ENCODE measurements at places on chromosomes 6 and 20. TPM values are rescaled to one million over a fixed set of nuclear protein-coding genes. Genes with fewer than 3 reads are reported as not detected.

DNA sequence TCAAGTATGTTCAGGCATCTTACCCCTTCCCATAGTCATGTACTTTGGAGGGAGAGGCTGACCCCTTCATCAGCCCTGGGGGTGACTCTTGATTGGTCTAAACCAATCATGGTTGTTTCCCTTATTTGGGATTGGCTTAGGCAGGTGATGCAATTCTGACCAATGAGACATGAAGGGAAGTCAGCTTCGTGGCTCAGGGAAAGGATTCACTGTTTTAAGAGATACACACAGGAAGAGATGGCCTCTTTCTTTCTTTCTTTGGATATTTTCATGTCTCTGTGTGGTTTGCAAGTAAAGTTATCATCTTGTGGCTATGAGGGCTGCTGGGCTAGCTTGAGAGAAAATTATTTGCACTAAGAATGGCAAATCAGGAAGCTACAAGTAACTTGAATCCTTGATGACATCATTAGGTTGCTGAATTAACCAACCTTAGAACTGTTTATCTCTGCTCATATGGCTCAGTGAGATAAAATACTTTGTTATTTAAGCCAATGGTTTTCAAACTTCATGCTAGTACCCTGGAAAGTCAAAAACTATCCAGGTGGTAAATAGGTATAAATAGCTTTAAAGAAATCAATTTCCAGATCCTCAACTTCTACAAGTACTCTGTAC, 144.2 kb upstream of the CENPW start:
- no peak for DNase-seq

Gene NDUFAF4
- 30.3 TPM for total RNA-seq

- no peak for DNase-seq
These were observed 46.7 kb downstream of the TIAM2 start for GRCh38 chr6:155041741-155042279.

Gene ARG1
- not detected for total RNA-seq

- no peak for DNase-seq
These were observed 47.8 kb downstream of the GMPR start for GRCh38 chr6:16286151-16286522.

Gene CRYBG1
- 18.0 TPM for total RNA-seq

- DNase-seq: no peak
These were observed 621.9 kb upstream of the GJE1 start for GRCh38 chr6:141510803-141511202.

Gene TMEM244
- not detected for total RNA-seq

Gene OR2J3
- total RNA-seq: not detected

- no peak for DNase-seq
These were observed 404.4 kb downstream of the MAFB start for GRCh38 chr20:40284611-40285010.

Gene EFCAB8
- 0.81 TPM for total RNA-seq

Gene PDE7B
- total RNA-seq: 1.7 TPM

DNA sequence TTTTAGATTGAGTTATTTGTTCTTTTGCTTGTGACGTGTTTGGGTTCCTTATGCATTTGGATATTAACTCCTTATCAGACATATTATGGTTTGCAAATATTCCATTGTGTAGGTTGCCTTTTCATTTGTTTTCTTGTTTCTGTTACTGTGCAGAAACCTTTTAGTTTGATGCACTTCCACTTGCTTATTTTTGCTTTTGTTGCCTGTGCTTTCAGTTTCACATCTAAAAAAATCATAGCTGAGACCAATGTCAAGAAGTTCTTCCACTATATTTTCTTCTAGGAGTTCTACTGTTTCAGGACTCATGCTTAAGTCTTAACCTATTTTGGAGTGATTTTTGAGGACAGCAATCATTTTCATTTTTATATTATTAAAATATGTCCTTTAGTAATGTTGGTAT, 113.5 kb downstream of the EPM2A start:
- no peak for DNase-seq

DNA sequence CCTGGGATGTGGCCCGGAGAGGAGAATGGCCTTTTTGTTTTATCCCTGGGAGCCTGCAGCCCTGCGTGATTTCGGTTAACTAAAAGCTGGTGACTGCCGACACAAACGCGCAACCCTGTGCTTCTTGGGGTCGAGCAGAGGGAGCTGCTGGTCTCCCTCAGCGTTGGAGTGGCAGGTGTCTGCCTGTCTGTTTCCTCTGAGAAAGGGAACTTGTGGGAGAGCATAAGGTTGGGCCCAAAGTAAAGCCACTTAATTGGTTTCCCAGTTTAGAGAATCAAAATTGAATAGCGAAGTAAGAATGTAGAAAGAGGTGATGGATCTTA, 500 bp downstream of the LTV1 start:
- DNase-seq: no peak

DNA sequence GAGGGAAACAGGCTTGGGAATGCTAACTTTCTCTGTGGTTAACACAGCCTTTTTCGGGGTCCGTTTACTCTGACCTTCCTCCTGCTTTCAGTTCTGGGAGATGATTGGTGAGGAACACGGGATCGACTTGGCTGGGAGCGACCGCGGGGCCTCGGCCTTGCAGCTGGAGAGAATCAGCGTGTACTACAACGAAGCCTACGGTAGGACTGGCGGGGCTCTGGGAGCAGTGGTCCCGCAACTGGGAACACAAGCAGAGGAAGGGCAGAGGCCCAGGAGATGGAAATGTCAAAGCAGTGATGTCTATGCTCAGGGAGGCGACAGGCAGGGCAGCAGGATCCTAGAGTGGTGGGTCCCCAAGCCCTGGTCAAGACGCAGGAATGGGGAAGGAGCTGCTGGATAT, 3.5 kb downstream of the TUBB1 start:
- DNase-seq: no peak

Gene PRR18
- total RNA-seq: not detected

Gene XKR7
- 0.05 TPM for total RNA-seq

DNA sequence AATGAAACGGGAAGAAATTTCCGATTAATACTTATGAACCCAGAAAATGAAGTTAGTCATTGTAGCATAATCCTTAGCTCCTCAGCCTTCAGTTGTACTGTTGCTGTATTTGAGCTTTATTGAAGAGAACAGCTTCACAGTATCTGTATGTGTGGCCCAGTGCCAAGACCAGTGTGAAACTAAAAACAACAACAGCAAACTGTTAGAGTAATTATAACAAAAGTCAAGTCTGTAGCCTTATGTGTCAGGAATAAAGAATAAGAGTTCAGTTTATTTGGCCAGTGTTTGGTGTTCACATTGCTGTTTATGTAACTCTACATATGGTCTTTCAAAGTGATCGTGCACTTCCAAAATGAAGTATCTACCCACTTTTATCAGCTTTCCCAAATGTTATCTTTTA, 70.9 kb downstream of the ARID1B start:
- DNase-seq: no peak

DNA sequence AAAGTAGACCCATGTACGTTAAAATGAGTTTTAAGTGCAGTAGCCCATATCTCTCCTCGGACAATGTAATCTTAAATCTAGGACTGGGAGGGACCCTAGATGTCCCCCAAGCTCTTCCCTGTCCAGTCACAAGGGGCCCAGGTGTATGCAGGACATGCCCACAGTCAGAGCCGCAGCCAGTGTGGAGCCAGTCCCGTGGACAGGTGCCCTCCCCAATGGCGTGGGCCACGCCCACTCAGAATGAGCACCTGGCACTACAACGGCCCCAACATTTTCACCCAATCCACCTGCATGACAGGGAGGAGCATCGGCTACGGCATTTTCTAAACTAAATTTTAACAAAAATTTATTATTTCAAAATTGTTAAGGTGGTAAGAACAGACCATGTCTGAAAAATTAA, 53.2 kb downstream of the WDR27 start:
- no peak for DNase-seq

DNA sequence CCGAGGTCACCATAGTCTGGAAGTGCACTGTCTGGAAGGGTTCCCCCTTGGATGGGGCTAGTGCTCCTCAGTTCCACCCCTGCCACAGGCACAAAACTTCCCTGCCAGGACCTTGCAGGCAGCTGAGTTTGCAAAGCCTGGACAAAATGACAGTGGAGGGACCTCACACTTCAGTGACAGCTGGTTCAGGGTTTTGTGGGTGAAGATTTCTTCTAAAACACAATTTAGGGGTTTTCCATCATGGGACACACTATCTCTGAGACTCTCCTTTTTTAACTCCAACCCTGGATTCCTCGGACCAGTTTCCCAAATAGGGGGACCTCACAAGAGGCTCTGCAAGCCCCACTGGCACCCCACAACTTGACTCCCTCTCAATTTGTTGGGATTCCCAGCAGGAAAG, 33.6 kb upstream of the PREX1 start:
- no peak for DNase-seq

- DNase-seq: no peak
These were observed 86.6 kb upstream of the QKI start for GRCh38 chr6:163327921-163328320.

Gene GPR63
- 2.5 TPM for total RNA-seq

DNA sequence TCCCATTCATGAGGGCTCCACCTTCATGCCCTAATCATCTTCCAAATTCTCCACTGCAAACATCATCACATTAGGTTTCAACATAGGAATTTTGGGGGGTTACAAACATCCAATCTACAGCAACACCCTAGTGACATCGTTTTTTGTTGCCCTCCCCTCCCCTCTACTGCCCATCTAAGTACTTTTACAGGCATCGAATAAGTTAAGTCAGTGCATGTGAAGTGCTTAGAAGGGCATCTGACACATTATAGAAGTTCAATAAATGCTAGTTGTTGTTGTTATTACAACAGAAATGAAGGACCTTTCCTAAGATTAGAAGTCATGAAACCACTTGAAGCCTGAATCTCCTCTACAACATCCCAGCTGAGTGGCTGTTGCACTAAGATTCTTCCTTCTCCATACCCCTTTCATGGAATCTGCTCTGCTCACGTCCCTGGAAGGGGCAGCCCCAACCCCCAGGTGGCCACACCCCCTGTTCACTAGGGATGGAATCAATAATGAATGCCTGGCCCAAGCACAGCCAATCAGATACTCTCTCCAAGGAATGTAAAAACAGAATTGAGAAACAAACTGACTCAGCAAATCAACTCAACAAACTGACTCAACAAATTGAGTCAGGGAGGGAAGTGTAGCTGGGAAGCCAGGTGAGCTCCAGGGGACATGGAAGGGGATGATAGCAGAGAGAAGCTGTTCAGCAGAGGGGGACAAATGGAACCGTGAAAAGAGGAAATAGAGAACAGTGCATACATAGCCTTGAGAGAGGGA, 3.9 kb upstream of the LRP11 start:
- DNase-seq: no peak

Gene INSM1
- not detected for total RNA-seq

Gene GABBR1
- 61.9 TPM for total RNA-seq

Gene CBLN4
- not detected for total RNA-seq

Gene IRAK1BP1
- total RNA-seq: 3.1 TPM

DNA sequence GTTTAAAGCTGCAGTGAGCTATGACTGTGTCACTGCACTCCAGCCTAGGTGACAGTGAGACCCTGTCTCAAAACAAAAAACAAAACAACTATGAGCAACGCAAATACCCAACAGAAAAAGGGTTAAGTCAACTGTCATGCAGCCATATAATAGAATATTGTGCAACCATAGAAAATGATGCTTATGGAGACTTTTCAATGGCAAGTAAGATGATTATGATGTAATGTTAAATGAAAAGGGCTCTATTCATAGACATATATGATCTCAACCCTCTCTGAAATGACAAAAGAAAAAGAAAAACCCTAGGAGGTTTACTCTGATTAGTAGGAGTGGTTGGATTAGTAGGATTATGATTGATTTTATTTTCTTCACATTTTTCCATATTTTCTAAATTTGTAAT, 41.3 kb upstream of the TBC1D7 start:
- DNase-seq: no peak

DNA sequence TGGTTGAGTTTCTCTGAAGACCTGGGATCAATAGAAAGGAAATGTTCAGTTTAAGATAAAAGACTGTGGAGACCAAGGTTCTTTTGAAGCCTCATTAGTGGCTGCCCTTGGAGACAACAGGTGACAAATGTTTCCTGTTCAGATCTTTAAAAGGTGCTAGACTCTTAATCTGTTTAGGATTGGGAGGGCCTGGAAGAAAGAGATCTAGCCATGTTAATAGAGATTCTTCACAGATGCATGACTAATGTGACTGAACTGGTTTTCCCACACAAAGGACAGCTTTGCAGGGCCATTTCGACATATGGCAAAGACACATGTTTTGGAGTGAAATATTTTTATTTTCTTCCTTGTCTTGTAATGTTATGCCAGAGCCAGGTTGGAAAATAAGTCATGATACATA, 82.2 kb downstream of the WDR27 start:
- DNase-seq: no peak

- DNase-seq: no peak
These were observed 117.7 kb upstream of the BACH2 start for GRCh38 chr6:90414352-90414751.

- DNase-seq: no peak
These were observed 79.1 kb downstream of the DTD1 start for GRCh38 chr20:18666803-18667415.

Measured in naive thymus-derived CD4-positive, alpha-beta T cell (primary cell).